ENCODE measurements at places on chromosomes 11 and 22.

- no peak for DNase-seq
Measured at GRCh38 chr11:1947592-1948237, 583 bp downstream of the MRPL23 start.

GRCh38 chr22:37589636-37590035, 9.7 kb upstream of the LGALS2 start:
- DNase-seq = no peak

DNA sequence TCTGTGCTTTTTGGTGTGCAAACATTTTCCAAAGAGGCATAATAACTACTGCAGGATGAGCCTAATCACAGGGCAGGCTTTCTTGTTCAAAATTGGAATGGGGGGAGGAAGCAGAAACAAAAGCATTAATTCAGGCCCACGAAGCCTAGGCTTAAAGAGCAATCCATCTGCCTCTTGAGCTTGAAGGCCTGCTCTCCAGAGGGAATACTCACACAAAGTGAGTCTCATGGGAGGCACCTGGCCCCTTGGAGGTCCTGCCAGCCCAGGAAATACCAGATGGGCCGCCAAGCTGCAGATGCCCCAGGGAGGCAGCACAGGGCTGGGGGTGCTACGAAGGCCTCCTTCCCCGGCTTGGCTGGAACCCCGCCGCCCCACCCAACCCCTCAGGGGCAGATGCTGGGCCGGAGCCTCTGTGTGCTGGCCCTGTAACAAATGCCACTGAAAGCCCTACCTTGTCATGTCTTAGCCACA, 39.3 kb upstream of the COMT start:
- DNase-seq = no peak

DNA sequence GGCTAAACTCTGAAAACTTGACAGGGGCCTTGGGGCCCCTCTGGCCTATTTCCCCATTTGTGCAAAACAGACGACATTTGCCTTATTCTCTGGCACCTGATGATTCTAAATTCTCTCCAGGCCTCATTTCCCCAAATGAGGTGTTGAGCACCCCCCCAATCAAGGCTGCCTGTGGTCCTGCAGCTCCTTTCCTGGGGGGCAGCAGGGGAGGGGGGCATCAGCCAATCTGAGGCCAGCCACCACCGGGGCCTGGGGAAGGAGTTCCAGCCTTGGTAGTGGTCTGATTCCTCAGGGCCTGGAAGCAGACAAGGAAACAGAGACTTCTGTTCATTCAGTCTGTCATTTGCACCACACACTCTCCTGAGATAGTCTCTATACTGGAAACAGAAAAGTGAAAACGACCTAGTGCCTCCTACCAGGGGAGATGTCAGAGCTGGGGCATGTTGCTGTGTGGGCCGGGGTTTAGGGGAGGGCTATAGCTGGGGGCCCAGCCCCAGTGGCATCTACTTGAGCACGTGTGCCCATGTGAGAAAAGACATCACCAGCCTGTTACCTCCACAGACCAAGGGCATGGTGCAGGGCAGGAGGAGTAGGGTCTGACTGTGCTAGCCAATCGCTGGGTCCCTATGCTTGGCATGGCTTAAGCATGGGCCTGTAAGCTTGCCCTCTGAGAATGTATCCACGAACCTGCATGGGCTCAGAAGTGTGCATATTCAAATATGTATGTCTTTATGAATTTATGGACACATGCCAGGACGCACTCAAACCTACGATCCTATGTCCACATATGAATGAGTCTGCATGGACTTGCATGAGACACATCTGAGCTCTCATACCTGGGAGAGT, 1.8 kb upstream of the TPBGL start:
- no peak for DNase-seq

- no peak for DNase-seq
Measured at GRCh38 chr11:3221408-3222002, 2.9 kb upstream of the MRGPRG start.
